ENCODE measurements at places on chromosomes 2 and 18.

GRCh38 chr2:189024901-189025618, 50.9 kb downstream of the COL3A1 start:
- DNase-seq = no peak

- DNase-seq = no peak
Measured at GRCh38 chr2:82239176-82239575, 1934.6 kb upstream of the LRRTM1 start.

DNA sequence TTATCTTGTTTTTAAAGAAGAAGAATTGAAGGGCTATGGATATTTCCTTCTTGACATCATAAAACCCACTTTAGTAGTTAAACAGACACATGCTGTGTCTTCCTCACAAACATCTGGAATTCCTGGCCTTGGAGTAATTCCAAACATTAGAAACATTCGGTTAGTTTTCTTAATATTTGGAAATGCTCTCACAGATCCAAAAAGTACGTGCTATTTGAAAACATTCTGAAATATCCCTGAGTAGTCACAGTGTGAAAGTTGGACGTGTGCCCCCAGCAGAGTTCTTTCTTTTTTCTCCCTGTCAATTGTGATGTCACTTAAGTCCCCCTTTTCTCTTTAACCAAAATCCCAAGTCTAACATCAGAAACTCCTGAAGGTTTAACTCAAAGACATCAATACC, 91.3 kb downstream of the ANTXR1 start:
- no peak for DNase-seq

- DNase-seq = no peak
Measured at GRCh38 chr2:211812587-211812986, 726.0 kb downstream of the ERBB4 start.

- DNase-seq = no peak
Measured at GRCh38 chr2:231933916-231934401, 7.8 kb upstream of the NPPC start.

DNA sequence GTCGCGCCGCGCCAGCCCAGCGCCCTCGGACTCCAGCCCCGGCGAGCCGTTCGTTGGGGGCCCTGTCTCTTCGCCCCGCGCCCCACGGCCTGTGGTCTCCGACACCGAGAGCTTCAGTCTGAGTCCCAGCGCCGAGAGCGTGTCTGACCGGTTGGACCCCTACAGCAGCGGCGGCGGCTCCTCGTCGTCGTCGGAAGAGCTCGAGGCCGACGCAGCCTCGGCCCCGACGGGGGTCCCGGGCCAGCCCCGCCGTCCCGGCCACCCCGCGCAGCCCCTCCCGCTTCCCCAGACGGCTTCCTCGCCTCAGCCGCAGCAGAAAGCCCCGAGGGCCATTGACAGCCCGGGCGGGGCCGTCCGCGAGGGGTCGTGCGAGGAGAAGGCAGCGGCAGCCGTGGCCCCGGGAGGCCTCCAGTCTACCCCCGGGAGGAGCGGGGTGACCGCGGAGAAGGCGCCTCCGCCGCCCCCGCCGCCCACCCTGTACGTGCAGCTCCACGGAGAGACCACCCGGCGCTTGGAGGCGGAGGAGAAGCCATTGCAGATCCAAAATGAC, 1.4 kb downstream of the PHLPP1 start:
- no peak for DNase-seq

DNA sequence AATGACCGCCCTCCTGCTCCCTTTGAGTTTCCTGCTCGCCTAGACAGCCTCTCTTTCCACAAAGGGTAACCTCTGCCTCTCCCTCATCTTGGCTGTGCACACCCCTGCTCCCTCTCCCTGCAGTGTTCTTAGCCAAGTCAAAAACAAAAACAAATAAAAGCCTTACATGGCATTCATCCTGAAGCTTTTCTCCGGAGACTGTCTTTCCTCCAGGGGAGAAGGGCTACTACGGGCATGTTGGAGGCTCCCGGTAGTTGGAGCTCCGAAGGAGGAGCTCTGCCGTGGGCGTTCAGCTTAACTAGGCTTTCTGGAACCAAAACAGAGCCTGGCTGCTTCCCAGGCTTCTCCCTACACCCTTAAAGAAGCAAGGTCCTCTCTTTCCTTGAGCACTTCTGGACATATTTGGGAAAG, 104.2 kb downstream of the TPGS2 start:
- DNase-seq = no peak

- DNase-seq = no peak
Measured at GRCh38 chr2:15145046-15145817, 415.9 kb downstream of the NBAS start.

DNA sequence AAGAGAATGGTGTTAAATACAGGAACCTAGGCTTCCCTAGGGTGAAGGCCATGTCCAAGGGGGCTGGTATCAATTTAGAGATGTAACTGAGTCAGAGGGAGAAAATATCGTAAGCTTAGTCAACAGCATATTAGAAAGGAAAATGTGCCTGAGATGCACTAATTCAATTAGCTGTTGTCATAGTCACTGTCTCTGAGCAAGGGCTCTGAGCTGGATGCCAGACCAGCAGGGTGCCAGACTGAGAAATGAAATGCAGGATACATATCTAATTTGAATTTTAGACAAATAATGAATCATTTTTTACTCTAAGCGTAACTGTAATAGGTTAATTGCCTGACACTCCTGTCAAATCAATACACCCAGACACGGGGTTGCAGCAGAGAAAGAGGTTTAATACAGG, 11.4 kb upstream of the SLC35F6 start:
- DNase-seq = no peak

DNA sequence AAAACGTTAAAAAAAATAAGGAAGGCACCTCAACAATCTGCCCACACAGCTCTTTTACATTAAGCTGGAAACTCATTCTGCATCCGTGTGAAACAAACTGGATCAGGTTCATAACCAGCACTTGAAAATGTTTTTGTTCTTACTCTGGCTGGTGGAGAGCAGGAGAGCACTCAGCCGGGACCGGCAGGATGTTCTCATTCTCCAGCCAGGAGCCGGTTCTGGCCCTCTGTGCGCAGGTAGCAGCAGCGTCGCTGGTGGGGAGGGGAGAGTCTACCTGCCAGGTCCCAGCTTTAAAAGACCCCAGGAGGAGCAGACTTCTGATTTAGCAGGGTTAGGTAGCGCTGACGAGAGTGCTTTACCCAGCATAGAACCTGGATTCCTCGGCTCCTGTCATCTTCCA, 834.9 kb upstream of the SALL3 start:
- DNase-seq = no peak

DNA sequence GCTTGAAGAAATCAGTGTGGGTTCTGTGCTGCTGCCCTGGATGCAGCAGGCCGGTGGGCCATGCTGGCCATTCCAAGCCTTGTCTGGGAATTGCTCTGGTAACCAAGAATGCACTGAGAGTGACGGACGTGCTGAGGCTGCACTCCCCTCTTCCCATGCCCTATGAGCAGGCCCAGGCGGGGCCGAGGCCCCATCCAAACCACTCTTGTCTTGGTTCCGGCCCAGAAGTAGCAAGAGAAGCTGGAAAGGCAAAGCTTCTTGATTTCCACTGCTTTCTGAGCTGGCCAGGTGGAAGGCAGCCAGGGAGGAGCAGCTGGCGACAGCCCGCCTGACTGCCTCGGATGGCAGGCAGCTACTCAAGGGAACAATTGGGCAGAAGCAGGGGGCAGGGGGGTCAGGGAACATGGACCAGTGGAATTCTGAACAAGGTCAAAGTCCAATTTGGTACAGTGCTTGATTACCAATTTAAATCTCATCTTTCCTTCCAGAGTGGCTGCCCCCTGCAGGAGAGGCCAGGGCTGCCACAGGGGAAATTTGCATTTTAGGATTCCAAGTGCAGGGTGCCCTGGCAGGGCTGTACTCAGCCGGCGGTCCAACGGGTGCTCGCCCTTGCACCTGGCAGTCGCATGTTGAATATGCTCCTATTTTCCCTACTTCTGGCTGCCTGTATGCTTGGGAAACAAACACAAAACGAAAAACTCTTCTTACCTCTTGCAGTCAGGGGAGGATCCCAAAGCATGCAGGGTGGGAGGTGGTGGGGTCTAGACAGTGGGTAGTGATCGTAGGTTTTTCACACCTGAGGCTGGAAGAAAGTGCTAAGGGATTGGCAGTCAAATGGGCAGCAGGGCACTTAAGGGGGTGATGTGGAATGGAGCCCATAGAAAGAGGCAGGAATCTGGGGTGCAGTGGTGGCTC, 67.3 kb downstream of the LIPG start:
- no peak for DNase-seq

DNA sequence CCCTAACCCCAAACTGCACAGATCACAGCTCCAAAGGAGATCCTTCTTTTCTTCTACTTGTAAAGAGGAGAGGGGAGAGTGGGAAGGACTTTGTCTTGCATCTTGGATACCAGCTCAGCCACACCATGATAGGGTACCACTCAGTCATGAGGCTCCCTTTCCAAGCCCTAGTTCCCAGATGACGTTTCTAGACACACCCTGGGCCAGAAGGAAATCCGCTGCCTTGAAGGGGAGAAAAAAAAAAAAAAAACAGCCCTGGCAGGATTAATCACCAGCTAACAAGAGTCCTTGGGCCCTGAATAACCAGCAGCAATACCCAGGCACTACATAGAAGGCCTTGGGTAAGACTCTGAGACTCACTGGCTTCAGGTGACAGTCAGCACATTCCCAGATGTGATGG, 36.9 kb downstream of the ST8SIA3 start:
- no peak for DNase-seq

GRCh38 chr18:55088000-55088401, 128.7 kb upstream of the CCDC68 start:
- DNase-seq = no peak

DNA sequence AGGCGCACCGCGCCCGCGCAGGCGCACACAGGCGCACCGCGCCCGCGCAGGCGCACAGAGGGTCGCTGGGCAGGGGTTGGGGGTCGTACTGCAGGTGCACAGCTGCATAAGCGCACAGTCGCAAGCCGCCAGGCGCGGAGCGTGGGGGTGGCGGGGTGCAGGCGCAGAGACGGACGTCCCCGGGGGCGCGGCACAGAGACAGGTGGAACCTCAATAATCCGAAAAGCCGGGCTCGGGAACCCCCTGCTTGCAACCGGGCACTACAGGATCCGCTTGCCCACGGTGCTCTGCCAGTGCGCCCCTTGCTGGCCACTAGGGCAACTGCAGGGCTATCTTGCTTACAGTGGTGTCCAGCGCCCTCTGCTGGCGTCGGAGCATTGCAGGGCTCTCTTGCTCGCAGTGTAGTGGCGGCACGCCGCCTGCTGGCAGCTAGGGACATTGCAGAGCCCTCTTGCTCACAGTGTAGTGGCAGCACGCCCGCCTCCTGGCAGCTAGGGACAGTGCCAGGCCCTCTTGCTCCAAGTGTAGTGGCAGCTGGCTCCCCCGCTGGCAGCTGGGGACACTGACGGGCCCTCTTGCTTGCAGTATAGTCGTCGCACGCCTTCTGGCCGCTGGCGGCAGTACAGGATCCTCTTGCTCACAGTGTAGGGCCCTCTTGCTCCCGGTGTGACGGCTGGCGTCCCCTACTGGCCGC, 34.9 kb downstream of the FAM110C start:
- DNase-seq = no peak

- DNase-seq = no peak
Measured at GRCh38 chr18:37598966-37599896, 33.6 kb upstream of the CELF4 start.

All from stimulated activated CD8-positive, alpha-beta memory T cell treated with anti-CD3 and anti-CD28 coated beads, Interleukin-4, amount 100 ng/mL, for 4 hours (primary cell).